Eye (tissue), 1 donor: ENCODE measurements at places on chromosomes 7 and 10.

GRCh38 chr7:43942997-43943396 is 16.8 kb downstream of the UBE2D4 start:
- DNase-seq = no peak

DNA sequence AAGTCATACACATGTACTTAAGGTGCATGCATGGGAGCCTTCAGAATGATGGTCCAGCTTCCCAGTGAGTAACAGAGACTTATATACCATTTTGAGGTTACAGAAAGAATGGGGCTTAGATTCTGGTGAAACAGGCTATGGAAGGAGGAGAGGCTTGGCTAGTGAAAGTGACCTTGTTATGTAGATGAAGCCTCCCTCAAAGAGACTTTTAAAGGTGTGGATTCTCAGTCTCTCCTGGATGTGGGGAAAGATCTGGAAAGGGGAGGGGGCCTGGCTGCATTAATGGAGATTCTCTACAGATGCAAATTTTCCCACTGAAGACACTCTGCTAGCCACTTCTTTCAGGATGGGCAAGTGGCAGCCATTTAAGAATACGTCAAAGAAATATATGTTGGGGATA is 5.5 kb downstream of the RASSF4 start:
- no peak for DNase-seq

GRCh38 chr7:1670894-1671593 is 967 bp downstream of the ELFN1 start:
- no peak for DNase-seq

GRCh38 chr10:2964632-2965296 is 102.6 kb upstream of the PFKP start:
- no peak for DNase-seq

GRCh38 chr10:88987243-88987725 is 3.3 kb upstream of the FAS start:
- no peak for DNase-seq

- no peak for DNase-seq
Observed at GRCh38 chr7:142940966-142941535, 1.8 kb downstream of the LLCFC1 start.

- no peak for DNase-seq
Observed at GRCh38 chr10:104267721-104268404, 1.1 kb upstream of the GSTO2 start.

- no peak for DNase-seq
Observed at GRCh38 chr7:139842401-139843210, 13.5 kb downstream of the TBXAS1 start.

DNA sequence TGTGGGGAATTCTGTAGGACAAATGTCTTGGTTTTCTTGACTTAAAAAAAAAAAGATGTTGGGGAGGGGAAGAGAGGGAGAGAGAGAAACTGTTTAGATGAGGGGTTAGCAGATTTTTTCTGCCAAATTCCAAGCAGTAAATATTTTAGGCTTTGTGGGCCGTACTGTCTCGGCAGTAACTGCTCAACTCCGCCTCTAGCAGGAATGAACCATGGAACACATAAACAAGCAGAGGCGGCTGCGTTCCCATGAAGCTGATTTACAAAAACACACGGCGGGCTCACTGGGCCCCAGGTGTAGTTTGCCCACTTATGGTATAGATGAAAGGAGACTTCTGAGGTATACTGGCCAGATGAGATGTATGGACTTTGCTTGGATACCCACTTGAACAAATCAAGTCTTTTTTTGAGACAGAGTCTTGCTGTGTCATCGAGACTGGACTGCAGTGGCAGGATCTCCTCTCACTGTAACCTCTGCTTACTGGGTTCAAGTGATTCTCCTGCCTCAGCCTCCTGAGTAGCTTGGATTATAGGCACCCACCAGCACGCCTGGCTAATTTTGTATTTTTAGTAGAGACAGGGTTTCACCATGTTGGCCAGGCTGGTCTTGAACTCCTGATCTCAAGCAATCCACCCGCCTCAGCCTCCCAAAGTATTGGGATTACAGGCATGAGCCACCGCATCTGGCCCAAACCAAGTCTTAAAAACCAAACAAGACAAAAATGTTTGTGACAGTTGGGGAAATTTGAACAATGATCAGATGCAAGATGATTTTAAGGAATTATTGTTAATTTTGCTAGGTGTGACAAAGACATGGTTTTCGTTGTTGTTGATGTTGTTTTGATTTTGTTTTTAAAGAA is 9.7 kb upstream of the ADAMTS14 start:
- DNase-seq = no peak

DNA sequence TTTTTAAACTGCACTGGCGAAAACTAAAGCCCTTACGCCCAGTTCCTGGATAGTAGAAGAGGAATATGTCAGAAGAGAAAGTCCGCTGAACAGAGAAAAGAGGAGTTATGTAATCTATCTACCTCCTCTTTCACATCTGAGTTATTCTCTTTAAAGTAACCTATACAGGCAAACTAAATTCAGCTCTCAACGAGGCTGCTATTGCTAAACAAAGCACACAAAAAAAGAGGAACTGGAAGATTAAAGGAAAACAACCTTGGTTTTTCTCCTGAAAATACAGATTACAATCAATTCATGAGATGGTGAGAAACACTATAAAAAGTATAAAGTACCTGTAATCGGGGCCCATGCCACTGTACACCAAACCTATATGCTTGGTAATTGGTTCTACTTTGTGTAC is 5.8 kb downstream of the PSMA2 start:
- no peak for DNase-seq

- no peak for DNase-seq
Observed at GRCh38 chr7:126065766-126066165, 1136.1 kb upstream of the POT1 start.

DNA sequence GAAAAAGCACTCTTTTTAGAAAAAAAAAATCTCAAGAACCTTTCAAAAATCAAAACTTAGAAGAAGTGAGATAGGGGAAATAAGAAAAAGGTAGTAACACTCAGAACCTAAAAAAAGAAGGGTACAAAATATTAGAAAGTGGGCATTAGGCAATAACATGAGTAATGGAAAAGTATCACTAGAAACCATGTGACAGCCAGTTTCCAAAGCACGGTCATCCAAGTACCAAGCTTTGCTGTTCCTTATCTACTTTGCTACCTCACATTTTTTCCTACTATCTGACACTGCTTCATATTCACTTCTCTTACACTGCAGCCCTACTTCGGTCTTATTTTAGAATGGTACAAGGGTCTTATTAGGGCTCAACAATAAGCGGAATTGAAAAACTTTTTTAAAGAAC is 30.3 kb downstream of the IMMP2L start:
- DNase-seq = no peak

- no peak for DNase-seq
Observed at GRCh38 chr10:91295346-91295745, 74.9 kb downstream of the PCGF5 start.

DNA sequence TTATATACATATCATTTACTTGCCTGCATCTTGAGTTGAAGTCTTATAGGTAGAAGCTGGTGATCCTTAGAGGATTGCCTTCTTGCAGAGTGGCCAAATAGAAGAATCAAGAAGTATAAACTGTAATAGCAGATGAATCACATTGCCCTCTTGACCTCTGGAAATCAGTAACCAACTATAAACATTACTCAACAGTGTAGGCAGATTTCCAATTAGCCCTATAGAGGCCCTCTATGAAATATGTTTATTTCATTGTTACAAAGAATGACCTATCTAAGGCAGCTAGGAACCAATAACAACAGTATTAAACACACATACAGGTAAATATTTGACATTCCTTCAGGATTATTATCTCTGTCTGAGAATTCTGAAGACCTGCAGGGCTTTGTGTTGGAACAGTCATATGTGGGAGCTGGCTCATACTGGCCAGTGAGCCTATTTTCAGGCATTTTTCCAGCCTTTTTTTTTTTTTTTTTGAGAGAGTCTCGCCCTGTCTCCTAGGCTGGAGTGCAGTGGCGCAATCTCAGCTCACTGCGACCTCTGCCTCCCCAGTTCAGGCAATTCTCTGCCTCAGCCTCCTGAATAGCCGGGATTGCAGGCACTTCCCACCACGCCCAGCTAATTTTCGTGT is 7.2 kb upstream of the SRI start:
- no peak for DNase-seq

GRCh38 chr7:44979481-44980392 is 922 bp upstream of the MYO1G start:
- DNase-seq = no peak

DNA sequence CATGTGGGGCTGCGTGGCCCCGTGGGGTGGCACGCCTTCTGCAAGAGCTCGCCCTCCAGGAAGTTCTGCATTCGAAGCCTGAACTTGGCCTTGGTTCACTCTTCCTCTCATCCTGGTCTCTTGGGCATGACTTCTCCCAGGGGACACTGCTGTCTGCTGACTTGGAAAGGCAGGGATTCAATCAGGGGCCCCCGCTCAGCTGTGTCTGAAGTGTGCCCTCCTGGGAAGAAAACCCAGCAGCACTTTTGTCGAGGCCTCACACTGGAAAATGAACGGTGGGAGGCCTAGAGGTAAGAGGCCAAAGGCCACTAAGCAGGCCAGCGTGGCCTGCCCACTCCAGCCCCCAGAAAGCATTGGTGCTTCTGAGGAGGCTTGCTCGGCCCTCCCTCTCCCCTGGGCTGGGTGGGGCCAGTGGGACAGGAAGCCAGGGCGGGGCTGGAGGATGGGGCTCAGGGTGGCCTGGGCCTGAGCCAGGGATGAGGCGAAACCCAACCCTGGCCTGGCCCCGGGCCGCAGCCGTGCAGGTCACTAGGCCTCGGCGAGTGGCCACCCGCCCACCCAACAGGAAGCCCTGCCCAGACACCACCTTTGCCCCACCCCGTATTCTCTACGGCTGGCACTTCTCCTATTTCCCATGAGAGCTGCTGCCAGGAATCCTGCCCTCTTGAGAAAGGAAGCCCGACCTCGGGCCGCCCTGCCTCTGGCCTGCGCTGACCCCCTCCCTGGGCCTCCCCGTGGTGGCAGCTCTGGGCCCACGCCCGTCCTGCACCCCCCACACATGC is 81.1 kb downstream of the ZMIZ1 start:
- no peak for DNase-seq

- DNase-seq = no peak
Observed at GRCh38 chr10:99880080-99880835, 97.8 kb downstream of the ABCC2 start.

DNA sequence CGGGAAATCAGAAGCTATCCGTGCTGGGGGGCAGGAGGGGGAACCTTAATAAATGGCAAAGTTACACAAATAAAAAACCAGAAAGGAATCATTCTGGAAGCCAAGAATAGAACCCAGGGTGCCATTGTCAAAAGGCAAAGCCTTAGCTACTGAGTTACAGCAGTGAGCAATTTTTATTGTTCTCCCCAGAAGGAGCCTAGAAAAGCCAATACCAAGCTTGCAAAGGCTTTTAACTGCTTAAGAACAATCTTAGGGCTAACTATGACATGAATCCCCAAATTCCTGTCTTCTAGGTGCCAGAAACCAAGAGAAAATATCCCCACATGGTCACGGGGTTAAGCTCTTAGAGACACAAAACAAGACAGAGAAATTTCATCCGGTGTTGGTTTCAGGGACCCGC is 482.7 kb downstream of the CCSER2 start:
- DNase-seq = no peak

GRCh38 chr10:132451506-132452215 is 54.7 kb downstream of the PWWP2B start:
- no peak for DNase-seq

- no peak for DNase-seq
Observed at GRCh38 chr7:79512261-79512660, 58.8 kb upstream of the MAGI2 start.
